ENCODE measurements at places on chromosomes 5 and 9. TPM values are rescaled to one million over a fixed set of nuclear protein-coding genes. Genes with fewer than 3 reads are reported as not detected.

DNA sequence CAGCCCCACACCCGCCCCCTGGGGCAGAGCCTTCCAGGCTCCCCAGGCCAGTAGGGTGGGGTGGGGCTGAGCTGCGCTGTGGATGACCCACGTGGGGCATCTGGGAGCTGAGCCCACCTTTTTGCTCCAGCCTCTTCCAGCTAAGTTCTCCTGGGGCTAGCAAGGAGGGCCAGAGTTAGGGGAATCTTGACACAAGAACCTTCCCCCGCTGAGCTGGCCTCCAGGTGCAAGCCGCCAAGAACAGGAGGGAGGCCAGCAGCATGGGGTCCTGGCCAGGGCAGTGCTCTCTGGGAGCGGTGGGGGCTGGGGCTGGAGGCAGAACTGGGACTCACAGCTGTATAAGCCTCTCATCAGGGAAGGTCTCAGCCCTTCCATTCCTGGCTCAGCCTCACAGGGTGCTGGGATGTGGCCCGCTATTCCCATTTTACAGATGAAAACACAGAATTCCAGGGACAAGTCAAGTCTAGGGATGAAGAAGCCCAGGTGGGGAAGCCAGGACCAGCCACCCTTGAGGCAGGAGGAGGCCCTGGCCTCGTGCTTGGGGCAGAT lies 21.5 kb downstream of the SARDH start:
- no peak for DNase-seq

The CDH18 gene
- 1.8 TPM for total RNA-seq

DNA sequence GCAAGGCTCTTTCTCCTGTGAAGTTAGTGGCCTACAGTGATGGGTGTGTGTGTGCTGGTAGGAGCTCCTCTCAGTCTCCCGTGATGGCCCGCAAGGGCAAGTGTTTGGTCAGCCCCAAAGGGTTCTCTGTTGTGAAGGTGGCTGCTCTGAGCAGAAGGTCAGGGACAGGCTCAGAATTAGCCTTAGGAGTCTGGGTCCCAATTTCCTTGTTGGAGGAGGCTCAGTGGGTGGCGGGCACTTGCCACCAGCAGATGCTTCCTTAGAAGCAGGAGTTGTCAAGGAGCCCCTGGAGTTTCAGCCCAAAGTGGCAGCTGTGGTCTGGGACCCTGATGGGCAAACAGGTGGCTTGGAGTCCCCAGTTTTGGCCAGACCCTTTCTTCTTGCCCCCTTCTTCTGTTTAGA lies 154.4 kb downstream of the MACROH2A1 start:
- DNase-seq: no peak

DNA sequence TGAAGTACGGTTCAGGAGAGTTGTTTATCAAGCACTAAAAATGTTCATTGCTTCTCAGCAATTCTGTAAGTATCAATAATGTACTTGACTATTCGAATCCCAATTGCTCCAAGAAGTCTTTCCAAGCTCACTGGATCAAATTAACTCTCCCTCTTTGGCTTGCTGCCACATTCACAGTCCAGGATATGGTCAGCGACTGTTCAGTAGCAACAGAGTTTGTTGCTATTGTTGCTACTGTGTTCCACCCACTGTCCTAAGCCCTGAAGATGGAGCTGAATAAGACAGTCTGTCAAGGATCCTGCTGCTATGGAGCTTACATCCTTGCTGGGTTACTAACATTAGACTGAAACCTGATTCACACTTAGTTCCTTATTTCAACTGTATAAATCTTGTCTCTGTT lies 110.8 kb downstream of the FGF10 start:
- no peak for DNase-seq

DNA sequence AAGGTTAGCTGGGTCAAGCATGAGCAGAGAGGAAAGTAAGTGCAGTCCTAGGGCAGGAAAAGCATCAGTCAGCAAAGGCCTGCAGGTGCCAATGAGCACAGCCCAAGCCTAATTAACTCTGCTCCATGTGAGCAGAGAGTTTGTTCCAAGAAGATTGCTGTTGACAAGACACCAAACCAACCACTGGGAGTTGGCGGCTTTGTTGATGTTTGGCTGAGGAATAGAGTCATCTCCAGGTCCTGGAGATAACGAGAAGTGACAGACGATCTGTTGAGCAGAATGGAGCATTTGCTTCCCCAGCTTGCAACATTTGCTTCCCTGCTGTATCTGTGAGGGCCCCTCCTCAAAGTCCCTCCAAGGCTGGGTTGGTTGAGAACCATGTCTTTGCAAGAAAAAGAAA lies 68.2 kb downstream of the FAM114A2 start:
- DNase-seq: no peak

- no peak for DNase-seq
Measured at GRCh38 chr9:93908591-93909241, 46.4 kb downstream of the BARX1 start.

- DNase-seq: no peak
Measured at GRCh38 chr5:27392716-27393115, 354.3 kb upstream of the CDH9 start.

DNA sequence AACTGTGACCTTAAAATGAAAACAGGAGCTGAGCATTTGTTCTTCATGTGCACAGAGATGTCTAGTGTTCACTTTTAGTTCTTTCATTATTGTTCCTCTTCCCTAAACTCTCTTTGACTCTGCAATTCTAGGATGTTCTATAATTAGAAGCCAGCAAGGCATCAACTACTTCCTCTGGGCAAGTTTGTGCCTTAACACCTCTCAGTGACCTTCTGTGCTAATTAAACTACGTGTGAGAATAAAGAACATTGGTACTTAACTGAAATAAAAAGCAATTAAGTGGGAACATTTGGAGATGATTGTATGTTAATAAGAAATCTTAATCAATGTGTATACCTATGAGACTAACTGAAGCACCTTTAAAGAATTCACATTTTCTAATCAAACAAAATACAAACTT lies 242.8 kb downstream of the RASEF start:
- DNase-seq: no peak

GRCh38 chr9:137626464-137626863 lies 7.7 kb downstream of the EHMT1 start:
- DNase-seq: no peak

- DNase-seq: no peak
Measured at GRCh38 chr9:120916991-120917880, 9.4 kb downstream of the TRAF1 start.

DNA sequence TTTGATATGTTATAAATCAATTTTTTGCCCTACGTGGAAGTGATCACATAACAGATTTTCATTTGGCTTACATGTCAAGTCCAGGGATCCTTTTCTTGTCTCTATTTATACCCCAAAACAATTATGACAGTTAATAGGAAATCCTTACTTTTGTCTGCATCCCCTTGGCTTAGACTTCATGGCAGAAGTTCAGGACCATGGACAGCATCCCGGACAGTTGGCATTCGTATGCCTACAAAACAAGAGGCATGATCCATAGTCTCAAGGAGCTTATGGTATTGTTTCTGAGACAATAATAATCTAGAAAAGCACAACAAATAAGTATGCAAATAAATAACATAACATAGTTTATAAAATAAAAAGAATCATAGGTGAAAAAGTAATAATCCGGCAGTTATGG lies 214.3 kb upstream of the GRIA1 start:
- peak; percentile 12 for DNase-seq
